ENCODE measurements at places on chromosomes 16 and 17.
A peak's percentile ranks its signal among the peaks of the same experiment; 100 is the strongest.

- DNase-seq = no peak
Measured at GRCh38 chr17:1053661-1054360, 56.9 kb downstream of the TIMM22 start.

- no peak for DNase-seq
Measured at GRCh38 chr16:82340531-82340930, 170.5 kb upstream of the MPHOSPH6 start.

DNA sequence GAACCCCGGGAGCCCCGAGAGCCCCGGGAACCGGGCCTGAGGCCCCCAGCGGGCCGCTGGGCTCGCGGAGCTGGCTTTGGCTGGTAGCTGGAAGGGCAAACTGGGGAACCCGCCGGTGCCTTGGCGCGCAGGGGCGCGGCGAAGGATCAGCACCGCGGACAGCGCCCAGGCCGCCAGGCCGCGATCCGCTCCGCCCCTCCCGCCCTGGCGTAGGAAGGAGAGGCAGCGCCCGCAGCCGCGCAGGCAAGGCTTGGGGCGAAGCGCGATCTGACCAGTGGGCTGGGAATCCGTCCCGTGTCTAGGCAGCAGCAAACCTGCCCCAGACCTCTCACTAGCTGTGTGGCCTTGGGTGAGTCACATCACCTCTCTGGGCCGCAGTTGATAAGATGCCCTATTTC, 331 bp upstream of the CCDC92B start:
- peak; percentile 73 for DNase-seq

- no peak for DNase-seq
Measured at GRCh38 chr17:74153821-74154430, 49.6 kb upstream of the RPL38 start.

- DNase-seq = no peak
Measured at GRCh38 chr17:41692722-41693521, 4.2 kb downstream of the EIF1 start.

DNA sequence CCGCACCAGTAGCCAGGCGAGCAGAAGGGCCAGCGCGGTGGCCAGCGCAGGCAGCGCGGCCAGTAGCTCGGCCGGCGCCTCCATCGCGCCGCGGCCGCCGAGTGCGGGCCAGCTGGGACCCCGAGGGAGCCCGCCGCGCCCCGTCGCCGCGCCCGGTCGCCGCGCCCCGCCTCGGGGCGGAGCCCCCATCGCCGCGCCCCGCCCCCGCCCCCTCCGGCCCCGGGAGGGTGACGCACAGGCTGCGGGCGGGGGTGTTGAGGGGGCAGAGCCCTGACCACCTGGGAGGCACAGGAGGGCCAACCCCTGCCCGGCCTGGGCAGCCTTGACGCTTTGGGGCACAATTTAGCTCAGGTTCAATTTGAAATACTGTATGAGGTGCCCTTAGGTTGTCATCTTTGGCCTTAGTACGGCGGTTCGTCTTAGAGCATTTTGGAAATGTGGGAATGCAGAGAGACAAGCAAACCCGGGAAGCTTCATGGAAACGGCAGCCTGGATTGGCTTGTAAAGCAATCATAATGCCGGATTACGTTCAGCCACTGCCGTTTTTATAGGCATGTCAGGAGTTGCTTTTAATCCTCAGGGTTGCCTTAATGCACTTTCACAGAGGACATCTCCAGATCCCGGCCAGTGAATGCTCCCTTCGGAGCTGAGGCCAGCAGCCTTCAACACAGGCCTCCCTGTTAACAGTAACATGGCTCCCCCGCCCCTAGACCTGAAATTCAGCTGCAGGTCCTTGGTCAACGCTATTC, at the start of gene MXRA7:
Gene MXRA7, minus strand, starts transcription at position 103 of the 749 bp plus-strand sequence. Its CDS starts 19 bp downstream, at position 84.
- peak; percentile 49 for DNase-seq

GRCh38 chr16:78523212-78523985, 423.9 kb downstream of the WWOX start:
- no peak for DNase-seq

- DNase-seq = no peak
Measured at GRCh38 chr17:21161498-21162393, 35.0 kb downstream of the DHRS7B start.

- no peak for DNase-seq
Measured at GRCh38 chr17:78529871-78530670, 47.1 kb downstream of the DNAH17 start.

- no peak for DNase-seq
Measured at GRCh38 chr17:50045154-50045553, 10.8 kb upstream of the ITGA3 start.

DNA sequence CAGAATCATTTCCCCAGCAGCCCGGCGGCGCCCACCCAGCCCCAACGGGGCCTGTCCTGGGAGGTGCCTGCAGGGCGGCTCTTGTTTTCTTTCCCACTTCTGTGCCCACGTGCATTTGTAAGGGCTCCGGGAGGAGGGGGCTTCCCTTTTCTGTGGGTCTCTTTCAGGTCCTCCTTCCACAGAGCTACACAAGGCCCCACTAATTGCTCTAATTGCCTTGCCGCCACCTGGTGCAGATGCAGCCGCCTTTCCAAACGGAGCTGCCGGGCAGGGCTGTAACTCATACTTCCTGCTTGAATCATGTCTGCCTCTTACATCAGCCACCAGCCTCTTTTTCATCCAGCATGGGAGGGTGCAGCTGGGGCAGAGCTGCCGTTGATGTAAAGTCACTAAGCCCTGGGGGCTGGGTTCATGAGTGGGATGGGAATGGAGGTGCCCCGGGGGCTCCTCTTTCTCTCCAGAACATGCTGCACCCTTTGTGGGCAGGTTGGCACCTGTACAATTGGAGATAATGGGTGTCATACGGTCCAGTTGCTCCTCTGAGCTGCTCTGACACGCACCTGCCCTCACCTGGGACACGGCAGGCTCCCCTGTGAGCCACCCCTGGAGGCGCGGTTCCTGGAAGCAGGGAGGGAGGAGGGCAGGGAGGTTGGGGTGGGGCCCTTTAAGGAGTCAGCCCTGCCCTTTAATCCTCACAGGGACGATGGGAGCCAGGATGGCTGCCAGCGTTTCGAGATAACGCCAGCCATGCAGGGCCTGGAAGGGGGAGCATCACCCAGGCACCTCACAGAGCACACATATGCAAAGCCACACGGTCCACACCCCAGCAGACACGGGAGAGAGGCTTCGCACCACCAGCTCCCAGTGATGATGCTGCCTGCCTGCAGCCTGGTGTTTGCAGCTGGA, 41.1 kb upstream of the KLHDC4 start:
- DNase-seq = peak; percentile 44

DNA sequence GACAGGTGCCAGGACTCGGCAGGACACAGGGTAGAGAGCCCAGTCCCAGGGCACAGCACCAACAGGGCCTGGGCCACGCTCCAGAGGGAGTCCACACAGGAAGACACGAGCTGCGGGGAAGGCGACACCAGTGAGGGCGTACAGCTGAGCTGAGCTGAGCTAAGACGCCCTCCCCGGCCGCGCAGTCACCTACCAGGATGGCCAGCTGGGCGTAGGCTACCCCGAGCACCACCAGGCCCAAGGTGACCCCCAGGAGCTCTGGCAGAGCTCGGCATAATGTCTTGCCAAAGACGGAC, 42.6 kb downstream of the TSC2 start:
- no peak for DNase-seq

- DNase-seq = no peak
Measured at GRCh38 chr16:51573191-51573590, 422.1 kb upstream of the SALL1 start.

DNA sequence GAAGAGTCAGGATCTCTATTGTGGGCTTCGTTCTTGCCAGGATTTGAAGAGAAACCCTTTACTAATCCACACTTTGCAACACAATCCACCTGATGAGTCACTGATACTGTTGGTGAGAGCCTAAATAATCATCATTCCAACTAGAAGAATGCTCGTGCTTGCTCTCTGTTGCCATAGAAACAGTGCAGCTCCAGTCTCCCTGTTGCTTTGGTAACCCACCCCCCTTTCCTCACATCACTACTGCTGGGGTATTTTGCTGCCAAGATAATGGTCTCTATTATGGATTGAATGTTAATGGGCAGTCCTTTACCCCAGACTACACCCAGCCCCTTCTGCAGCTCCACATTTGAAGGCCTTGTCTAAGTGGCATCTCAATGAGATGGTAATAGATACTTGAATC, 190.4 kb downstream of the ABCC12 start:
- no peak for DNase-seq

- DNase-seq = no peak
Measured at GRCh38 chr16:75043175-75043895, 44.5 kb downstream of the ZNRF1 start.

DNA sequence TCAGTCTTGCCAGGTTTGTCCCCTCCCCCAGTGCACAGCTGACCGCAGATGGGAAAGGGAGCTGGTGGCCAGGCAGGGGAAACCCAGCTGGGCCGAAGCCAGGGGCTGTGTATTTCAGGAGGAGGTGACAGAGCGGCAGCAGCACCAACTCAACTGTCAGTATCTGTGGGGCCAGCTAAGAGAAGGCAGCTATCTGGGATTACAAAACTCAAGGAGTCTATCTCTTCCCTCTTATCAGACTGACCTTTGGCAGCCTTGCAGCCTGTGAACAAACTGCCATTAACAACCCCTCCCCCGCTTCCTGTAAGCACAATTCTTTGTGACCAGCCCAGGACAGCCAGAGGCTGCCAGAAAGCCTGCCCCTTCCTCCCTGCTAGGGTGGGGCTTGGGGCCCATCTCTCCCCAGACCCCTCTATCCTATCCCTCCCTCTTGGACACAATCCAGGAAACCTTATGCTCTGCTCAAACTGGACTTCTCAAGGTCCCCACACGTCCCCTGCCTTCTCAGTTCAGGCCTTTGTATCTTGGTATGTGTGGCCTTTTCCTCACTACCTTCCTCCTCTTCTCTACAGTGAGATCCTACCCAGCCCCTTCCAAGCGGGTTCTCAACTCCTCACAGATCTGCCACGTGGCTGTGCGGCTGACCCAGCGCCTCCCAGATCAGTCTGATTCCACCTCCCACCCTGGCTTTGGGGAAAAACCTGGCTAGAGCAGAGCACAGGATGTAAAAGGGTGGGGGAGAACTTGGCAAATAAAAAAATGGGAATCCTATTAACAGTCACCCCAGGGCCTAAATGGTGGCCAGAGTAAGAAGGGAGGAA, 10.5 kb downstream of the ST3GAL2 start:
- peak; percentile 85 for DNase-seq

DNA sequence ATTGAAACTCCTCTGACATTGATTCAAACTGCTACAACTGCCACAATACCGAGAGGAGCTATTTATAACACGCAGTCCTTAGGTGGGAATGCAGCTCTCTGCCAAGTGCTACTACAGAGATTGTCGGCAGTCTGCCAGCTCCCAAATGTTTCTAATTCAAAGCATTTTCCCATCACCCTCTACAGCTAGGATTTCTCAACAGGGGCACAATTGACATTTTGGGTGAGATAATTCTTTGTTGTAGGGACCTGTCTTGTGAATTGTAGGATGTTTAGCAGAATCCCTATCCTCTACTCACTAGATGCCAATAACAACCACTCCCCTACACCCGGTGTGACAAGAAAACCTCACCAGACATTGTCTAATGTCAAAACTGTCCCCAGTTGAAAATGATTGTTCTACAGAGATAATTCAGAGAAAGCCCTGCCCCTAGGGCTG, 7.8 kb upstream of the N4BP1 start:
- DNase-seq = no peak

DNA sequence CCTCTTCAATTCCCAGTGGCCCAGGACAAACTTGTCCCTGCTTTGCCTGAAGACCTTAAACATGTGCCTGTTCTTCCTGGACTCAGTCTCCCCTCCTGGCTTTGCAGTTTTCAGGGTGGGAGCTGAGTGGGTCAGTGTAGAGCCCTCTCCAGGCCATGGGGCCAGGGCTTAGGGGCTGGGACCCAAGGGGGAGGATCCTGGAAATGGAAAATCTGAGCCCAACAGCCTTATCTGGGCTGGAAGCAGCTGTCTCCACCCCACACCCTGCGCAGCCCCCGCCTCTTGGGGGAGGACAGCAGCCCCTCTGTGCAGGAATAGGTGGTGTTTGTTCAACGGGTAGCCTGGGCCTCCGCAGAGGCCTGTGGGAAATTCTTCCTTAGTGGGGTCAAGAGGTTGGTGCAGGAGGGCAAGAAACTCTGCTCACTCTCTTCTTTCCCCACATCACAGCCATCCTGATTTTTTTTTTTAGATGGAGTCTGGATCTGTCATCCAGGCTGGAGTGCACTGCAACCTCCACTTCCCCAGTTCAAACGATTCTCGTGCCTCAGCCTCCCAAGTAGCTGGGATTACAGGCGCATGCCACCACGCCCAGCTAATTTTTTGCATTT, 6.8 kb upstream of the SMTNL2 start:
- DNase-seq = no peak

DNA sequence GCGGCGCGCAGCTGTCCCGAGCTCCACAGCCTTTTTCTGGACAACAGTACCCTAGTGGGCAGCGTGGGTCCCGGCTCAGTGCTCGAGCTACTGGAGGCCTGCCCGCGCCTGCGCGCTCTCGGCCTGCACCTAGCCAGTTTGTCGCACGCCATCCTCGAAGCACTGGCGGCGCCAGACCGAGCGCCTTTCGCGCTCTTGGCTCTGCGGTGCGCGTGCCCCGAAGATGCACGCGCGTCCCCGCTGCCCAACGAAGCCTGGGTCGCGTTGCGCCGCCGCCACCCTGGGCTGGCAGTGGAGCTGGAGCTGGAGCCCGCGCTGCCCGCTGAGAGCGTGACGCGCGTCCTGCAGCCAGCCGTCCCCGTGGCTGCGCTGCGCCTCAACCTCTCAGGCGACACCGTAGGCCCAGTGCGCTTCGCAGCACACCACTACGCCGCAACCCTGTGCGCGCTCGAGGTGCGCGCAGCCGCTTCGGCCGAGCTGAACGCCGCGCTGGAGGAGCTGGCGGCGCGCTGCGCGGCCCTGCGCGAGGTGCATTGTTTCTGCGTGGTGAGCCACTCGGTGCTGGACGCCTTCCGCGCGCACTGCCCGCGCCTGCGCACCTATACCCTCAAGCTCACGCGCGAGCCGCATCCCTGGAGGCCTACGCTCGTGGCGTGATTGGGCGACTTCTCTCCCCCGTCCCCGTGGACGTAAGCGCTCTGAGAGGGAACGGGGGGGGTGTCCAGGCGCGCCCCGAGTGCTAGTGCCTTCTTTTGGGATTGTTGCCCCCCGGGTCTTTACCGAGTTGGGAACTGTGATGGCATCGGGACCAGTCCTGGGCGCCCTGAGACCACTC, 1.2 kb upstream of the HSF4 start:
- no peak for DNase-seq

DNA sequence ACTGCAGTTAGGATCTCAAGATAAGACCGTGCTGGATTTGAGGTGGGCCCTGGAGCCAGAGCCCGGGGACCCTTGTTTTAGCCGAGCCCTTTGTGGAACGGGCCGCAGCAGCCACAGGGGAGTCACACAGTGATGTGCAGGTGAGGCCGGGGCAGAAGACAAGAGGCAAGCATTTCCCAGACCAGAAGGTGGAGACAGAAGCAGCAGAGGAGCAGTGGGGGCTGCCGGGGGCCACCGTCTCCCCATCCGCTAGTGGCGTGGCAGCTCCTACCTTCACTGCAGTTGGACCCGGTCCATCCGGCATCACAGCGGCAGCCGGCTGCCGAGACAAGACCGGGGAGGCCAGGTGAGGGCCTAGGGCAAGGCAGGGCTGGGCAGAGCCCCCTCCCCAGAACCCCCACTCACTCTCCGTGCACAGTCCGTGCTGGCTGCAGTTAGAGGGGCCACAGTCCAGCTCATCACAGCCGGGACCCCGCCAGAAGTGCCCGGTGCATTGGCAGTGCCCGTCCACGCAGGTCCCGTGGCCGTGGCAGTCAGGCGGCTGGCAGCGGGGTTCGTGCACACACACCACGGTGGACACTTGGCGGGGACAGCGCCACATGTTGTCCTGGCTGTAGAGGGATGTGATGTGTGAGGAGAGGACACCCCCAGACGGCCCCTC, 6.0 kb downstream of the NAGPA start:
- DNase-seq = no peak

- DNase-seq = no peak
Measured at GRCh38 chr16:80652441-80652840, 111.6 kb downstream of the DYNLRB2 start.

- no peak for DNase-seq
Measured at GRCh38 chr17:81939881-81940385, 2.8 kb upstream of the PYCR1 start.
